Smooth muscle cell of bladder (primary cell): ENCODE measurements at places on chromosomes 7 and 10. TPM values are rescaled to one million over a fixed set of nuclear protein-coding genes. Genes with fewer than 3 reads are reported as not detected.

The BTBD16 gene
- under 0.01 TPM in 1 of 2 replicates, not detected in the other for total RNA-seq

The FAM25G gene
- total RNA-seq, result not detected in 2 replicates

The LZTS2 gene
- total RNA-seq, result 43.4 and 87.9 TPM in 2 replicates

The GTPBP10 gene
- total RNA-seq, result 12.5 and 12.7 TPM in 2 replicates

The NSUN6 gene
- 7.5 and 9.5 TPM in 2 replicates for total RNA-seq

The CYP3A7 gene
- 0.14 and 0.46 TPM in 2 replicates for total RNA-seq

The NEURL1 gene
- total RNA-seq, result 0.57 and 1.6 TPM in 2 replicates
